Stimulated activated CD8-positive, alpha-beta memory T cell treated with anti-CD3 and anti-CD28 coated beads, Interleukin-4, amount 100 ng/mL, for 4 hours (primary cell): ENCODE measurements at places on chromosomes 3 and 15.

- DNase-seq = no peak
Measured at GRCh38 chr3:64815195-64815631, 127.4 kb upstream of the ADAMTS9 start.

DNA sequence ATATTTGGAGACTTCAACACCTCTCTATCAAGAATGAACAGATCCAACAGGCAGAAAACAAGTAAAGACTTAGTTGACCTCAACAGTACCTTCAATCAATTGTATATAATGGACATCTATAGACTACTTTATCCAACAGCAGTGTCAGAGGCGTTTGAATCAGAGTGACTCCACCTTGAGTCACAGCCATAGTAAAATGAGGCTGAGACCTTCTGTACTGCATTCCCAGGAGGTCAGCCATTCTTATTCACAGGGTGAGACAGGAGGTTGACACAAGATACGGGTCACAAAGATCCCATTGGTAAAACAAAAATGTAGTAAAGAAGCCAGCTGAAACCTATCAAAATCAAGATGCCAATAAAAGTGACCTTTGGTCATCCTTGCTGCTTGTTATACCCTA is 299.8 kb downstream of the CNTN3 start:
- no peak for DNase-seq

DNA sequence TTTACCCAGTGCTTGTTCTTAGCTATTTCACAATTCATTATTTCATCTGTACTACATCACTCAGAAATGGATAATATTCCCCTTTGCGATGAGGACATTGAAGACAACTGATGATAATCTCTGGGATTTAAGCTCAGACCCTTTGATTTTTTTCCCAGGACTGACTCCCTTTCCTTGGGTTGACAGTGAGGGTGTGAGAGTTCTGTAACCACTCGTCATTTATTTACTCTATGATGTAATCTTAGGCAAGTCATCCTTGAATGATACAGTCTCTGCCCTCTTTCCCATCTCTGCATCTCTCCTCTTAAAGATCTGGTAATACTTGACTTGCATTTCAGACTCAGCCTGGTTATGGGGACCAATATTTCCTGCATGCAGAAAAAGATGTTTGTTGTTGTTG is 1041.7 kb downstream of the AGBL1 start:
- DNase-seq = no peak

- no peak for DNase-seq
Measured at GRCh38 chr3:15522016-15522415, 510 bp upstream of the COLQ start.

- no peak for DNase-seq
Measured at GRCh38 chr15:84819791-84820190, 2.6 kb downstream of the ALPK3 start.

- DNase-seq = no peak
Measured at GRCh38 chr3:124257336-124257864, 265.5 kb upstream of the ROPN1 start.

- no peak for DNase-seq
Measured at GRCh38 chr15:56931639-56932508, 13.4 kb downstream of the TCF12 start.

- no peak for DNase-seq
Measured at GRCh38 chr15:84953136-84953535, 28.5 kb upstream of the PDE8A start.

GRCh38 chr3:144375088-144375487 is 403.5 kb downstream of the DIPK2A start:
- DNase-seq = no peak

GRCh38 chr3:160929595-160929994 is 173.6 kb downstream of the PPM1L start:
- no peak for DNase-seq

DNA sequence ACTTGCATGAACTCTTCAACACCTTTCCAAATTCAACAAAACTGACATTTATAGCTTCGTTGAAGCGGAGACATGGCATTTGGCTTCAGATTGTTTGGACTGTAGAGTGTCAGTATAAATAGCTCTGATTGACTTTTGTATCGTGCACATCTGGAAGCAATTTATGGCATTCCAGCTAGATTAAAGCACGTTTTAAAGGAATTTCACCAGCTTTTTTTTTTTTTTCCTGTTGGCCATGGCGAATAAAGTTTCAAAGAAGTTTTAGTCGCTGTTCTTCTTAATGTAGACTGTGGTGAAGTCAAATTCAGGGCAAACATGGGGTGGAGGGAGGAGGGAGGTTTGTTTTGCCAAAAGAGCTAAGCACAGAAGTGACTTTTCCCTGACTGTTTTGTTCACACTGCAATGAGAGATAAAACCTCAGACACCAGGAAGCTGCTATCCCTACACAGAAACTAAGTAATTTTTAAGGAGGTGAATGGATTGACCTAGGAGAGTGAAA is 391.0 kb upstream of the RARB start:
- DNase-seq = no peak

GRCh38 chr3:53155760-53156159 is 5.2 kb upstream of the PRKCD start:
- DNase-seq = no peak

DNA sequence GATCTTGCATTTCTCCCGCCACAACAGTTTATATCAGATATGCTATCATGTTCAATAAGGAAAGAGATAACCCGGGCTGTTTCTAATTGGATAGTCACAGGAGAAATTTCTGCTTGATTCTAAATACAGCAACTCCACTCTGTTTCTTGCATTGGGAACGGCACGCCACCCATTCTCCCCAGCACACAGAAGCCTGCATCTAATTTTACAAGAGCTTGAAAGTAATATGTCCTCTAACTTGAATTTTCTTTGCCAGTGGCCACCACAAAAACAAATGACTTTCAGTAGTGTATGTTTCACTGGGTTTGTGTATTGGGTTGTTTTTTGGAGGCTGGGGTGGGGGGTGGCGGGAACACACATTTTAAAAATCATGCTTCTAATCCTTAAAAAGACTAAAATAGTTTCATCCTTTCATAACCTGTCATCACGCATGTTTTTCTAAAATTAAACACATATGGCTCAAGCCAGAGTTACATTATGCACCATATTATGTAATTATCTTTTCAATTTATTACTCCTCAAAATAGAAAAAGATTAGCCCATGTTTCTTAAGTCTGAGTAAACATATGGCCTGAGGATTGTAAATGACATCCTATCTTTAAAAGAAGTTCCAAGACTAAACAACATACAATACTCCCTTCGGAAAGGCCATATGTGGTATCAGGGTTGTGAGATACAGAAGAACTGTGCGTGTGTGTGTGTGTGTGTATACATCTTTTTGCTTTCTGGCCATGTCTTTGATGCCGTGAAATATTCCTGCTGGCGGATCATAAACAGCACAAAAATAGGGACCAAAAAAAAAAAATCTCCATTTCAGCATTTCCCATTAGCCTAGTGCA is 176.3 kb downstream of the FOXP1 start:
- DNase-seq = no peak

DNA sequence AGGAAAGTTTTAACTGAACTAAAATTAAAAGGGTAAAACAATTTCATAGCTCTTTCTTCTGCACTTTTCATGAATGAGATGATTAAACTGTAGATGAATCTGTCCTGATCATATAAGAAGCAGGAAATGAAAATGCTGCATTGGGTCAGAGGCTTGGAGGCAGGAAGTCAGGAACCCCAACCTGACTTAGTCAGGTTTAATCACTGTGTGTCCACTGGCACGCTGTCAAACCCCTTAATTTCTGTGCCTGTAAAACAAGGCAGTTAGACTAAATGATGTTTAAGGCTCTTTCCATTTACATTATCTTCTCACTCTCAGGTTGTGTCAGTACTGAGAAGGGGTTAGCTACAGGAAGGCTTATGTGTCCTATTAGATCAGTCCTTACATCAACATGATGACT is 193.3 kb upstream of the TTC14 start:
- DNase-seq = no peak

DNA sequence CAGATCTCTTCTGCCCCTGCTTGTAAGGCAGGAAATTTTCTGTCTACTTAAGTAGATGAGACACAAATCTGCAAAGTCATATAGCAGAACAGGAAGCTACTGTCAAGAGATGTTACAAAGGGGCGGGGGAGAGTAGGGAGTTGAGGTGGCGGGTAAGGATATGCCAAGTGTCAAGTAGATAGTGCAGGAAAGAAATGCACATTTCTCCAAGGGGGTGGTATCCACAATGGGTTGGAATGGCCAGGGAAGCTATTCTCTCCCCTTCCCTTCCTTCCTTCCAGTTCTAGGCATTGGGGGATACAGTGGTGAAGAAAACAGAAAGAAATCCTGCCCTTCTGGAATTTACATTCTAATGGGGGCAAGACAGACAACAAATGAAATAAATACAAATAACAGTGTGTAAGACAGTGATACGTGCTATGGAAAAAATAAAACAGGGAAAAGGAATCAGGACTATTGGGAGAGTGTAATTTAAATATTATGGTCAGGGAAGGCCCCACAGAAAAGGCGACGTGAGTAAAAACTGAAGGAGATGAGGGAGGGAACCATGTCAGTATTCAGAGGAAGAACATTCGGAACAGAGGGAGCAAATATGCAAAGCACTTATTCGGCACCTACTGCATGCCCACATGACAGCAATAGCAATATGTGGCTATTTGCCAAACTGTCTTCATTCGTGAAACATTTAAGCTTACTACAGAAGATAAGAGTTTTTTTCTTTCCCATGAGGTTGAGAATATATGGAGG is 42.8 kb upstream of the RNU6-1 start:
- DNase-seq = no peak

DNA sequence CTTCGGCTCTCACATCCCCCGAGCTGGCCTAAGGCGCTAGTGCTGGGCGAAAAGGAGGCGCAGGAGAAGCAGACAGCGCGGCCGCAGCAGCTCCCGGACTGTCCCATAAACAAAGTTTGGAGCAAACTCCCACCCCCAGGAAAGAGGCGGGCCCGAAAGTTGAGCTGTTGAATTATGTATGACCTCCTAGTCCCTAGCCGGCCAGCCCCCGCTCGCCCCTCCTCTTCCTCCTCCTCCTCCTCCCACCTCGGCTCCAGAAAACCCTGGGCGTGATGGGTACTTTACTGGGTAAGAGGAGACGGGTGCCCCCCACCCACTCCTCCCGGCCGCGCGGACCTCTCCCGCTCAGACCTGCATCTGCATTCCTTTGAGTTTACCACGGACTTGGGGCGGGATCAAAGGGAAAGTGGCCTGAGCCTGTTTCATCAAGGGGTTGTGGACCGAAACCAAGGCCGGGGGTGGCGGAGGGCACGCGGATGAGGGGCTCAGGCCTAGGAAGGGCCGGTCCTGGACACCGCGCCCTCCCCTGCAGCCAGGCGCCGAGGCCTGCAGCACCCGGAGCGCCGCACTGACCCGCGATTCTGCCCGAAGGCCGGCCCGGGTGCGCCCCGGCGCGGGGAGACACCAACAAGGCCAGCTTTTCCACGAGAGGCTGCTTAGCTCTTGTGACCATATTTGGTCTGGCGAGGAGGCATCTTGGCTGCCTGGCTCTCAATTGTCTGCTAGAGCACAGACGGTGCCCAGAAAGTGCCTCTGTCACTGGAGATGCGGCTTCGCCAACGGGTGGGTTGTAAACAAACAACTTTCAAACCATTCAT is at the start of gene WWTR1:
TSS of gene WWTR1 (minus strand) at position 100 of the 818 bp plus-strand sequence. CDS start 719 bp downstream, outside the sequence.
- no peak for DNase-seq

GRCh38 chr3:119774444-119774843 is 7.5 kb upstream of the NR1I2 start:
- DNase-seq = no peak
